ENCODE measurements at places on chromosomes 7 and 10.

GRCh38 chr7:50359258-50359994 is 54.9 kb downstream of the IKZF1 start:
- no peak for DNase-seq

- DNase-seq = no peak
Observed at GRCh38 chr10:16646181-16647059, 124.7 kb upstream of the C1QL3 start.

- no peak for DNase-seq
Observed at GRCh38 chr7:75951506-75951905, 36.6 kb downstream of the POR start.

GRCh38 chr10:58360412-58361004 is 24.7 kb upstream of the TFAM start:
- DNase-seq = no peak

- DNase-seq = no peak
Observed at GRCh38 chr10:30821994-30822692, 192.6 kb upstream of the LYZL2 start.

DNA sequence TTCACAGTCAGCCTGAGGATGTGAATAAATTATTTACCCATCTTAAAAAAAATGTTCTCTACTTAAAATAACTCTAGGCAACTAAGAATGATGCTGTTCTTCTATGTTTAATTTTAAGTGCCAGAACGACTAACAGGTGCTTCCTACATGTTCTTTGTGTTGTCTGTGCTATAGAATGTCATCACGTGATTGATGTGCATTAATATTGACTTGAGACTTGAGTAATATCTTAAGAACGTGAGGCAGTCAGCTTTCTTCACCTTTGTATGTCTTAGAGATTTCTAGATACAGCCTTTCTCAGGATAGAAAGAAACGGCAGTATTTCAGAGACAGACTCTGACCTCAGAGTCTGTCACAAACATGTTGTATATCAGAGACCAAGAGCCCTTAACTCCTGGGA is 274.6 kb downstream of the KCND2 start:
- DNase-seq = no peak

GRCh38 chr10:71821909-71822763 is 28.9 kb downstream of the PSAP start:
- no peak for DNase-seq

GRCh38 chr10:74371696-74372095 is 220.7 kb downstream of the ADK start:
- no peak for DNase-seq

GRCh38 chr10:62396864-62397263 is 22.7 kb downstream of the ZNF365 start:
- DNase-seq = no peak

GRCh38 chr7:154564676-154565075 is 438.2 kb downstream of the PAXIP1 start:
- DNase-seq = no peak

- DNase-seq = no peak
Observed at GRCh38 chr7:27095050-27095896, 527 bp downstream of the HOXA1 start.

GRCh38 chr7:17557251-17557671 is 258.8 kb downstream of the AHR start:
- DNase-seq = no peak

DNA sequence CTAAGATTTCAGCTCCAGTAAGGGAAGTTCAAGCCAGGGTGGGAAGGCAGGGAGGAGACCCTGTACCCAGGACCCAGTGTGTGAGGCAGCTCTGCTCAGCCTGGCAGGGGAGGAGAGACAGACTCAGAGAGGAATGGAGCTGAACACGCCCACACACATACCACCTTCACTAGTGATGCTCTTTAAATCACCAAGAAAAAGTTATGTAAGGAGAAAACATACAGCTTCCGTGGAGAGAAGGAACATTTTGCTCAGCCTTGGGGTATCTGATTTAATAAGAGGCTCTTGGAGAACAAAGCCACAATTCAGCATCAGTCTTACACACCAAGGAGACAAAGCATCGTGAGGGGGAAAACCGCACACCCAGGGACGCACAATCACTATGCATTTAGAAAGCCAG is 62.9 kb downstream of the PRKAG2 start:
- DNase-seq = no peak

- no peak for DNase-seq
Observed at GRCh38 chr10:72013202-72013945, 49.2 kb downstream of the CHST3 start.

DNA sequence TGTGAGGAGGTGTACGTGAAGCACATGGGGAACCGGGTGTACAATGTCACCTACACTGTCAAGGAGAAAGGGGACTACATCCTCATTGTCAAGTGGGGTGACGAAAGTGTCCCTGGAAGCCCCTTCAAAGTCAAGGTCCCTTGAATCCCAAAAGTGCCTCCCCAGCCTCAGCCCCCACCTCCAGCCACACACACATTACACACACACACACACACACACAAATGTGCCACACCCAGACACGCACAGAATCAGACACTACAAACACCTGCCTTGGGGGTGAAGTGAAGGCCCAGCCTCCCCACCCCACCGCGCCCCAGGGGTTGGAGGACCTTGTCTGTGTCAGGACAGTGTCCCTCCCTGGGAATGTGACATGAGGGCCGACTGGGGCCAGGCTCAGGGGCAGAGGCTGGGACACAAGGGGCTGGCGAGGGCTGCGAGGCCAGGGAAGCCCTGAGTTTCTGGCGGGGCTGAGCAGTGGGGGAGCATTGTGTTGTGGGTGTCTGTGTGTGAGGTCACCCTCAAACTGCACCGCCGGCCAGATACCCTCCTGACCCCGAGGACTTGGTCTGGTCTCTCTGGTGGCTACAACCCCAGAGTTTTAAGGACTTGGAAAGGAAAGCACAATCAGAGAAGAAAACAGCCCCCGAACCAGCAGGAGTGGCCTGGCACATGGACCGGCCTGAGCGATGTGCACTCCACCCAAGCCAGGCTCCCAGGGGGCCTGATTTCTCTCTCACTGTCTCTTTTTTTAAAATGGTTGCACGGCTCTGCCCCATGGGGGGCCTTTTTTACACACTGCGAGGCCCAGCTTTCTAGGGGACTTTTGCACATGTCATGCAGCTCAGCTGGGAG is 4.0 kb upstream of the ATP6V1F start:
- no peak for DNase-seq

DNA sequence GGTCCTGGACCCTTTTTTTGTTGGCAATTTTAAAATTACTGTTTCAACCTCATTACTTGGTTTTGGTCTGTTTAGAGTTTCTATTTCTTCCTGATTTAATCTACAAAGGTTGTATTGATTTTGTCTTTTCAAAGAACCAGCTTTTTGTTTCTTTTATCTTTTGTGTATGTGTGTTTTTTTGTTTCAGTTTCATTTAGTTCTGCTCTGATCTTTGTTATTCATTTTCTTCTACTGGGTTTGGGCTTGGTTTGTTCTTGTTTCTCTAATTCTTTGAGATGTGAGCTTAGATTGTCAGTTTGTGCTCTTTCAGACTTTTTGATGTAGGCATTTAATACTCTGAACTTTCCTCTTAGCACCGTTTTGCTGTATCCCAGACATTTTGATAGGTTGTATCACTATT is 8.5 kb upstream of the MRPS33 start:
- no peak for DNase-seq

DNA sequence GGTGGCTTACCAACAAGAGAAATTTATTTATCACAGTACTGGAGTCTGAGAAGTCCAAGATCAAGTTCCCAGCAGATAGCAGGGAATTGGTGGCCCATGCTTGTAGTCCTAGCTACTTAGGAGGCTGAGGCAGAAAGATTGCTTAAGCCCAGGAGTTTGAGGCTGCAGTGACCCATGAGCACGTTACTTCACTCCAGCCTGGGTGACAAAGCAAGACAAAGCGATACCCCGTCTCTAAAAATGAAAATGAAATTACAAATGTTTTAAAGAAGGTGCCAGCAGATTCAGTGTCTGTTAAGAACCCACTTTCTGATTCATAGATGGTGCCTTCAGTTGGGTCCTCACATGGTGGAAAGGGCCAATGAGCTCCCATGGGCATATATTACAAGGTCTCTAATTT is 20.6 kb upstream of the ARHGAP12 start:
- DNase-seq = no peak

- DNase-seq = no peak
Observed at GRCh38 chr7:71896535-71896934, 515.6 kb downstream of the CALN1 start.

DNA sequence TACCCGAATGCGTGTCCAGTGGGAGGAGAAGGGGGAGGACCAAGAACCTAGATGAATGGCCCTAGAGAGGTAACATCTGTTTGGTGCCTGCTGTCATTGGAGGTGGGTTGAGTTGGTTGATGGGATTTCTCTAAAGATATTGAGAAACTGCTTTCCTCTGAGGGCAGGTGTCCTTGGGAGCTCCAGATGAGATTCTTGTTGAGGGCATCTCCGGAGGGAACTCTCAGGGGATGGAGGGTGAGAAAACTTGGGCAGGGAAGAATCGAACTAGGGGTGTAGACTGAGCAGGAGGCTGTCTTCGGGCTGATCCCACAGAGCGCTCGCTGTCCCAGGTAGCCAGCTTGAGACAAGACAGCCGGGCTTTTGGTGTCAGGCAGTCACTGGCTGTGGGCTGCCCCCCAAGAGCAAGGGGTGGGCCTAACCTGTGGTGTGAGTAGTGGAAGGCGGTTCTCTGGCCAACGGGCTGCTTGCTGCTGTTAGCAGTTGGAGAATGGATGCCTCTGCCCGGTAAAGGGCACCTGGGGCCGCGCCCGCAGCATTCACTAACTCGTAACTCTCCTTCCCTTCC is 3.7 kb downstream of the IRF5 start:
- no peak for DNase-seq

DNA sequence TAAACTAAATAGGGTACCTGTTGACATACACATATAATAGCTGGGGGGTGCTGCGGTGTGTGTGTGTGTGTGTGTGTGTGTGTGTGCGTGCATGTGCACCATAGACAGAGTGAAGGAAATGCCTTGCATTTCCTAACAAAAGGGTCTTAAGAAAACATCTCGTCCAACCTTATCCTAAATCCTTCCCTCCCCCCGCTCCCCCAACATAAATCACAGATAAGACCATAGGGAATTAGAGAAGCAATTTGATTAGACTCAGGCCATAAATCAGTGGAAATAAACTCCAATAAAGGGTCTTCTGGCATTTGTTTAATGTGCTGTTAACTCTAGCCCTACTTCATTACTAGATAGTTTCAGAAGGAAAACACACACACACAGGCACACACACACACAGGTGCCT is 148.5 kb downstream of the PPP1R17 start:
- DNase-seq = no peak

DNA sequence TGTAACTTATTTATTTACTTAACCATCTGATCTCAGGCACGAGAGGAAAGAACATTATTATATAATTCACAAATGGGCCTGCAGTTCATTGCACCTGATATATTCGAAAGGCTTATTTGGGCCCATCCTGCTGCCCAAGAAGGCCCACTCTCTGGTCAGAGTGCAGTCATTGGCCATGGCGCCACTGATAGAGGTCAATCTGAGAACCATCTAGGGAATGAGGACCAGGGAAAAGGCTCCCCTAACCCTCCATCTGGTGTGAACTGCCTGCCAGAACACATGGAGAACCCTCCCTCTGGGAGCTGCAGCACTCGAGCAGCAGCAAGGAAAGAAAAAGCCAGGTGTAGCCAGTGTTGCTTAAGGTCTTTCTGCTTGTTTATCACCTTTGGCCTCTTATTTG is 136.6 kb downstream of the REEP3 start:
- no peak for DNase-seq

- peak; percentile 3 for DNase-seq
Observed at GRCh38 chr7:30659312-30659711, 22.9 kb downstream of the CRHR2 start.

DNA sequence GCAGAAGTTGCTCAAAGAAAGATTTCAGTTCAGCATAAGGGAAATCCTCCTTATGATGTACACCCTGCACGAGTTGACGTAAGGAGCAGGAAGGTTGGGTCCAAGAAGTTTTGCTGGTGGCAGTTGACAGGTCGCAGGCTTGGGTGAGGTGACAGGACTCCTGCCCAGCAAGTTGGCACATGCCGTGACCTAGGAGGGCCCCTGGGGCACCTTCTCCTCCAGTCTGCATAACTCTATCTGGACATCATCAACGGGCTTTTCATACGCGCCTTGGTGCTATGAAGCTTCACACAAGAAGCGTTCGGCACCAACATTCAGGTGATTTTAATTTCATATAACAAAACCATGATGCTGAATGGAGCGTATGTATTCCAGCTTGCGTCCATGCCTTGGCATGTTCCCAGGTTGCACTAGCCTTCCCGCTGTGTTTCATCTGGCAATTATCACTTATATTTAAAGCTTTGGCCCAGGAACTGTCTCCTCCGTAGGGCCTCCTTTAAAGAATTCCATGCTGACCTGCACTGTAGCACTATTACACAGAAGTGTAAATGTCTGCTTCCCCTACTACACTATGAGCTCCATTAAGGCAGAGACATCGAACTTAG is 651.6 kb upstream of the FOXK1 start:
- no peak for DNase-seq

GRCh38 chr10:125011926-125012705 is 70.2 kb downstream of the ZRANB1 start:
- DNase-seq = no peak
